WTC11 (cell line): ENCODE measurements at places on chromosomes 1 and 21. TPM values are rescaled to one million over a fixed set of nuclear protein-coding genes. Genes with fewer than 3 reads are reported as not detected.

The ACOT7 gene
- total RNA-seq: 133 to 151 TPM (median 137 TPM) in 3 replicates

The AGBL4 gene
- 0.30 to 0.87 TPM (median 0.32 TPM) in 3 replicates for total RNA-seq

The PRELP gene
- 0.17 to 0.23 TPM (median 0.18 TPM) in 3 replicates for total RNA-seq

The AK5 gene
- 2.7 to 4.6 TPM (median 3.0 TPM) in 3 replicates for total RNA-seq

The SPRR2E gene
- not detected in 3 replicates for total RNA-seq

The RGS16 gene
- 9.9 to 17.8 TPM (median 10.2 TPM) in 3 replicates for total RNA-seq
